ENCODE measurements at places on chromosomes 2 and 18.

- no peak for DNase-seq
Observed at GRCh38 chr2:224401641-224402342, at the start of gene FAM124B. TSS of gene FAM124B (minus strand) at chr2:224402107. CDS start at chr2:224401768, 339 bp downstream.

- DNase-seq = no peak
Observed at GRCh38 chr2:145802133-145802532, 1282.2 kb upstream of the ZEB2 start.

DNA sequence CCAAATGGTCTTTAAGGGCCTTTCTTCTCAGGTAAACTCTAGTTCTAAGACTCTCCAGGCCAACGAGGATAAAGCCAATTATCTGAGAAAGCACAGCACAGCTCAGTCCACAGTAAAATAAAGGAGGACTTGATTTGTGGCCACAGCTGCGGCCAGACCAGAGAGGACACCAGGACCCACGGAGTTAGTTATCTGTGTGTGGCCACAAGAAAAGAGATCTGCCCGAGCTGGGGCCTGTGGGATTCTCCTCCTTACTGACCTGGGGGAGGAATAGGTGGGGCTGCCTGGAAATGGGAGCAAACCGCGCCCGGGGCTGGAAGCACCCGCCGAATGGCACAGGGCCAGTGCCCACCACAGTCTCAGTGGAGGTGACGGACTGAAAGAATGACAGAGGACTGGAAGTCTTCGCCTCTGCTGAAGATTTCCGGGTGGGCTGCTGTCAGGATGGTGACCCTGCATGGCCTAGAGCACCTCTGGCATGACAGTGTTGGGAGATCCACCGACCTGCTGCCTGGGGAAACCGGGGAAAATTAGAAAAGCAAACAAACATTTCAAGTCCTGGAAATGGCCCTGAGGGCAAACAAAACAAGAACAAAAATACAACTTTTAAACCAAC lies 13.3 kb downstream of the PROC start:
- no peak for DNase-seq

DNA sequence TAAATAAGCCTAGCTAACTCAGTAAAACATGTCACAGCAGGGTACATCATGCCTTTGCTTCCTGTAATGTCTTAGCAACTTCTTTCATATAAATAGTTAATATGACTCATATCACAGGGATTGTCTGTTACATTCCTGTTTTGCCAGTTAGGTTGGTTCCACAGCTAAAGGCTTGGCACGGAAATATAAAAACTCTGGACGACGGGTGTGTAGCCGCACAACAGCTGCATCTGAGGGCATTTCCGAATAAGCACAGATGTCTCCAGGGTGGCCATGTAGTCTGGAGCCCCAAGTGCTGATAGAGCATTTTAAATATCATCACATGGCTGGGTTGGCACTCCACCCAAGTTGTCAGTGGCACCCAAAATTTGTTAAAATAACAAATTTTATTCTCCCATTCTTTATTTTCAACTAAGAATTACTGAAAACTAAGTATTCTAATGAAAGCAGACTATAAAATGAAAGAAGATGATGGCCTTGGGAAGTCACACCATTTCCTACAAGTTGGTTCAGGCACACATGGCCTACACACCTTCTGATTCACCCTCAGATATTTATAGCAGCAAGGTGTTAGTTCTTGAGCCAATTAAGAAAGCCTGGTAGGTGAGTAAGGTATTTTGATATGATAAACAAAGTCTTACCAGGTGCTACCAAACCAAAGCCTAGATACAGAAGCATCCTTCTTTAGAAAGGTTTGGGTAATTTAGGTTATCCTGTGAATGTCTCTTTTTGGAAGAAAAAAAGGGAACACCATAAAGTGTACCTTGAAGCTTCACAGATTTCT lies 61.8 kb upstream of the STK17B start:
- DNase-seq = no peak

- DNase-seq = no peak
Observed at GRCh38 chr18:63187791-63188460, 131.6 kb downstream of the BCL2 start.

DNA sequence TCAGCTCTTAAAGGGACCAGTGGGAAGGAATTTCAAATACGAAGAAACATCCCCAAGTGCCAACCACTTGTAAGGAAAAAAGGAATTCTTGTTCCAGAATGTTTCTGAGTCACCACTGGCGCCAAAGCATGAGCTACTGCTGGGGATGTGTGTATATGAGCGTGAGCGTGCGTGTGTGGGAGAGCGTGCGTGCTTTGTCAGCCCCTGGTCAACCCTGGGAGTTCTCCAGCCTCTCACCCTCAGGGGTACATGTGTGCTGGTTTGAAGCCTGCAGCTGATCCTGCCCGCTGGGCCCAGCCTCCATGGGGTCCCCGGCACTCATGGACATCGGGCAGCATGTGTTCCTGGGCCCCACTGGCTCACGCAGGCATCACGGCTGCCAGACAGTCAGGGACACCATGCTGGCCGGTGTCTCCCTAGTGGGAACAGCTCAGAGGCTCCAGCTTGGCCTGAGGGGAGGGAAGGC lies 17.1 kb downstream of the HS6ST1 start:
- no peak for DNase-seq

DNA sequence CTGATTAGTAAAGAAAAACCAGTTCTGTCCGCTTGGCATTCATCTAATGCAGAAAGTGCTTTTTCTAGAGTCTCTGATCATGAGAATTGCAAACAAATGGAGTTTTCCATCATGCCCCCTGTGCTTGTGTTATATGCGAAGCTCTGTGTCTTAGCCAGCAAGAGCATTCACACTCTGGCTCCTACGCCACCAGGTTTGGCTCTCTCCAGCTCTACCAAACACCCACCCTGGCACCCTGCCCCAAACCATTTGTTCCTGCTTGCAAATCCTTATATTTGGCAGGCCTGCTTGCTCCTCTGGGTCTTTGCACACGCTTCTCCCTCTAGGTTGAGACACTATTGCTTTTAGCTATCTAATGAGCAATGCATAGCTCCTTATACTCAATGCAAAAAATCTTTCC lies 204.1 kb upstream of the CYRIA start:
- no peak for DNase-seq

GRCh38 chr2:195737511-195738325 lies 80.7 kb downstream of the SLC39A10 start:
- DNase-seq = no peak

- DNase-seq = no peak
Observed at GRCh38 chr2:74048843-74049519, 64.3 kb downstream of the TET3 start.

Measured in GM13977 (cell line).